ENCODE measurements at places on chromosomes 7 and 10.

- no peak for DNase-seq
Measured at GRCh38 chr7:84923348-84923747, 263.5 kb downstream of the SEMA3D start.

GRCh38 chr7:131488361-131488760 is 68.1 kb downstream of the PODXL start:
- DNase-seq = no peak

DNA sequence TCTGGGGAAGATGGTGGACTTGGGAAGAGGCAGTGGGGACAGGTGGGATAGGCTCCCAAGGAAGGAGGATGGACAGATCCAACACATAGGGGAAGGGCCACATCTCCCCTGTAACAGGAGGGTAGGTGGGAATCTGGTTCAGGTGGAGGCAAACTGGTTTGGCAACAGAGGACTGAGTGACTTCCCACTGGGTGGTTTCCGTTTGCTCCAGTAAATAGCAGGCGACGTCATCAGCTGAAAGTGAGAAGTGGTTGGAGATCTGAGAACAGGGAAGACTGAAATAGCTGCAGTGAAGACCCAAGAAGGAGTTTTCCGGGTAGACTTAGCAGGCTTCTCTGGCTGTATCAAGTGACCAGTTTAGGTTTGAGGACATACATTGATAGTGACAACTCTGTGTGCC is 504.4 kb downstream of the GALNT17 start:
- DNase-seq = no peak

DNA sequence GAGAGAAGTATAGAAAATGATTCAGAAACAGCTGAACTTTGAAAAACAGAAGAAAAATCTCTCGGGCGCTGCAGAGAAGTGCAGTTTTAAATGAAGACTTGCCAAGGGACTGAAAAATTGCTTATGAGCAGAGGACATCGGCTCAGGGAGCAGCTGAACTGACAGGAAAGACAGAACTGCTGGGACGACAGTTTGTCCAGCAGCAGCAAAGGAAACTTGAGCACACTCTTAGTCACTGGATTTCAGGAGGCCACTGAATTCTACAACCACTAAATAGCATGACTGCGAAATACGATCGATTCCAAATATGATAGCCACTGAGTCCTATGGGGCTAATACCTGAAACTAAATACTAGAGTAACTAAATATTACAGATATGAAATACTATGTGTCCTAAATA is 43.0 kb downstream of the LEP start:
- DNase-seq = no peak

DNA sequence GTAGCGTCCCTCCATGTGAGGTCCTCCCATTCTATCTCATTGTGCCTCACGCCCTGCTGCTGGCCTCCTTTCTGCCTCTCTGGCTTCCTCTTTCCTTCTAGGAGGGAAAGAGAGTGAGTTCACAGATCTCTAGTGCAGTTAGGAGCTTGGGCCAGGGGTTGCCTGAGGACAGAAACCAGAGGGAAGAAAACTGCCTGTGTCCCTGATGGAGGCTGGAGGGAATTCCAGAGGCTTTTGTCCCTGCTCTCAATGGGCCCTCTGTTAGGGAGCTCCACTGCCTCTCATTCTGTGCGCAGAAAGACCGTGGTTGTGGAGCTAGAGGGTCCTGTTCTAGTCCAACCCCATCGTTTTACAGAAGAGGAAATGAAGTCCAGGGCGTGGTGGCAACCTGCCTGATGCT is 4.6 kb downstream of the MARVELD1 start:
- DNase-seq = no peak

- no peak for DNase-seq
Measured at GRCh38 chr7:11843113-11843765, 11.2 kb upstream of the THSD7A start.

DNA sequence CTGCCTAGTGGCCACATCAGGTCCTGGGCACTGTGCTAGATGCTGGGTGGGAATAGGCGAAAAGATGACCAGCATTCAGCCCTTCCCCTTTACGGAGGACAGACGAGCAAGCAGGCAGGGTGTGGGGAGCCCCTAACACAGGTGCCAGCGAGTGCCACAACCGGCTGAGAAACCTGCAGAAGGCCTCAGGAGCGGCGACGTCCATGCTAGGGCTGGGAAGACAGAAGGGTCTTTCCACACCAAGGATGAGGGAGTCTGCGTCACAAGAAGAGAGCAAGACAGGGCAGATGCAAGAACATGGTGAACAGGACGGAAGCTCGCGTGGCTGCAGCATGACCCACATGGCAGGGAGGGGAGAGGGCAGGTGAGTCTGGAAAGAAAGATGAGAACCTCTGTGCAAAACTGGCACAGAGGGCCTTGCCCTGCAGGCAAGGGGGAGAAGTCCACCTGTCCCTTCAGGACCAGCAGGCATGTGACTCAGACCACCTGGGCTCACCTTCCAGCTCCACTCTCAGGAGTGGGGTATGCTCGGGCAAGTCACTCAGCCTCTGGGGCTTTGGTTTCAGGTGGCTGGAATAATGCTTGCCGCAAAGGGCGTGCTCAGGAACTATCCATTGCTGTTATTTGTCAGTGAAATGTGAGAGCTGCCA is 36.6 kb downstream of the KCNH2 start:
- DNase-seq = no peak

GRCh38 chr7:127253281-127254162 is 781 bp upstream of the GRM8 start:
- DNase-seq = peak; percentile 33

- DNase-seq = no peak
Measured at GRCh38 chr7:151460474-151460855, 20.5 kb upstream of the CRYGN start.

- no peak for DNase-seq
Measured at GRCh38 chr7:128189231-128189930, 51.7 kb upstream of the LEP start.

DNA sequence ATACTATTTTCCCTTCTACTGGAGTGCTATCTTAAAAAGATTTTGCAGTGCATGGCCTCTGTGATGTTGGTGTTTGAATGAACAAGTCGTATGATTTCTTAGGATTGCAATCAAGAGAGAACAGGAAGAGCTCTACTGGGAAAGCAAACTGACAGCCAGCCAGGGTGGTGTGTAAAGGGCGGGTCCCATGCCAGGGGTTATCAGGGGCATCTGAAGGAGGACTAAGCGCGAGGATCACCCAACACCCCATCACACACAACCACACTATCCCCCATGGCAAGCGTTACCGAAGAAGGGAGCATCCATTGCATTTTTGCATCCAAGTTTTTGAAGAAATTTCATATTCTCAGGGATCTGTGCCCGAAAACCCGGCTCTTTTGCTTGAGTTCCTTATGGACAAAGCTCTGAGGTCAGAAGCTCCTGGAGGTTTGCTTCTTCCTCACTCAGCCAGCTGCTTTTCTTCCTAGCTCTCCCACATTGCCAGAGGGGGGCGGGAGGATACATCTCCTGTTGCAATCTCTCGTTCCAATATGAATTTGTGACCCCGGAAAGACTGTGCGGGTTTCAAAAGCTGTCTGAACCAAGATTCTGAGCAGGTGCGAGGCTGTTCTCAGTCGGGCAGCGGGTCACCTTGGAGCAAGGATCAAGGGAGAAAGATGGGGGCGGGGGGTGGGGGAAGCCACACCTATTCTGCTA is 5.2 kb downstream of the NEUROD6 start:
- DNase-seq = no peak

GRCh38 chr7:140989068-140989467 is 25.7 kb downstream of the MRPS33 start:
- no peak for DNase-seq

DNA sequence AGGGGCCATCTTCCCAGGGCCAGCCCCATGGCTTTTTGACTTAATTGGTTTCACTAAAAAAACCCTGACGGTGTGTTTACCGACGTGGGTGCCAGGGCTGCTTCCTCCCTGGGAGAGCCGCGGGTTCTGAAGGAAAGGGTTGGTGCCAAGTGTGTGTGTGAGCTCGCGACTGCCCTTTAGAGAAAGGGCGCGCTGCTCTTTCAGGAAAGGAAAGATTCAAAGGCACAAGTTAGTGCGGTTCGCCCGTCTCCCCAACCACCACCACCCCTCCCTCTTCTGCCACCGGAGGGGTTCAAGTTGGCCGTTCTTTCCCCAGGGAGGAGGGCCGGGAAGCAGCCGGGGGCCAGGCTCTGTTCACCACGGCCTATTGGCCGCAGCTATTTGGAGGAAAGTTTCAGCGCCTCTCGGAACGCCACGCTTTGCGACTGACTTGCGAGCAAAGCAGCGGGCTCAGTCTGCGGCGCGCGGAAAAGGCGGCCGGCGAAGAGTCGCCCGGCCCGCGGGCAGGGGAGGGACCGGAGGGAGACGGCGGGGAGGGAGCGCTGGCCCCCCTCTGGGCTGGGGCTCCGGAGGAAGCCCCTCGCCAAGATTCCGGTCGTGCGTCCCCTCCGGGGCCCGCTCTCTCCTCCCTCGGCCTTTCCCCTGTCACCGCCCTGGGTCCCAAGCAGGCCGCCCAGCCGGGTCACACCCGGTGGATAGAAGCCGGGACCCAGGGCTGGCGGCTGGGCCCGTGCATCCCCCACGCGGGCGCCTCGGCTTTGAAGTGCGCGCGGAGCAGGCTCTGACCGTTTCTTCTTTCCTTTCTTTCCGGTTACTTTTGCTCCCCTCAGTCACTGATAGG is 165.9 kb upstream of the PPP1R3A start:
- peak; percentile 13 for DNase-seq

- DNase-seq = no peak
Measured at GRCh38 chr7:147183276-147183675, 1066.7 kb downstream of the CNTNAP2 start.

- no peak for DNase-seq
Measured at GRCh38 chr10:36198322-36198721, 556.2 kb upstream of the FZD8 start.

- peak; percentile 88 for DNase-seq
Measured at GRCh38 chr10:103772096-103772845, 83.1 kb downstream of the SH3PXD2A start.

DNA sequence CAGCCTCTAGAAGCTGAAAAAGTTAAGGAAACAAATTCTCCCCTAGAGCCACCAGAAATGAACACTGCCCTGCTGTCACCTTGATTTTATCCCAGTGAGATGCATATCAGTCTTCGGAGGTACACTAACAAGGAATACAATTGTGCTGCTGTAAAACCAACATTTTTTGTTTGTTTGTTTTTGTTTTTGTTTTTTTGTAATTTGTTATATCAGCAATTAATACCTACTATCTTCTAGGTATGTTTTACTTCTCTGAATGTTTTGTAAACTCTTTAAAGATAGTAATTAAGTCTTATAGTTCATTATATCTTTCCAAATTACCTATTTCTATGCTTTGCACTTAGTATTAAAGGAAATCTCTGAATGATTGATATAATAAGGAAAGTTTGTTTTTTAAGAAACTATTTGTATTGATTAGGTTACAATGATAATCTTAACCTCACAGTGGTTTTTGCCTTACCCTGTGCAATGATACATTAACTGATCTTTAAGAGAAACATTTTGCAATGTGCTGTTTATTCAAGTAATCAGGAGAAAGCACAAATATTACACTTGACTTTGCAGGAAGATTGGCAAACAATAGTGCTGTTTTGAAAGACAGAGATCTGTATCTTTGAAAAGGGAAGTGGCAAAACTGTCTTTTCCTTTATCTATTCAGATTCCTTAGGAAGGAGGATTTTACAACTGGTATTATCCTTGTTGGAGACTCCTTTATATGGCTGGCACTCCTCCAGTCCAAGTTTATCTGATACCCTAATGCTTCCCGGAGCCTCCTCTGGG is 11.3 kb upstream of the HGF start:
- DNase-seq = no peak

DNA sequence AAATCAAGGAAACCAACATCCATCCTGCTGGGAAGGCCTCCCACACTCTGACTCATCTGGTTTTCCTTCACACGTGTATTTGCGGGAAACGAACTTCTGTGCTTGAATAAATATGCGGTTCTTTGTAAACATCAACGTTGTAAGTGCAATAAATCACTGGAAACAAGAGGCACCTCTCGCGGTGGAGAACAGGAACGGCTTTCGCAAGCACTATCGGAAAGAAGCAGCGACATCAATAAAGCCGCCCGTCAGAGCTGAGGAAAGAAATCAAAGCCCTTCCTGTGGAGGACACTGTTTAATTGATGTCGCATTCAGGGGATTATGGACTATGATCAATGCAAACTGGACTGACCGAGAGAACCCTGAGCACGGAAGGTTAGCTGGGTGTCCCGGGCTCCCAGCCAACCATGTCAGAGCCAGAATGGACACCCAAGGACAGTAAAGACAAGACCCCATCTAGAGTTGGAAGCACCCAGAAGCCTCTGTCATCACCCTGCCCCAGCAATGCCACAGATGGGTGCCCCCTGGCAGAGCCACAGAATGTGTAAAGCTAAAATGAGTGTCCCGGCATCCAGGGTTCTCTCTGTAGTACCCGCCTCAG is 37.6 kb downstream of the OAT start:
- DNase-seq = no peak

DNA sequence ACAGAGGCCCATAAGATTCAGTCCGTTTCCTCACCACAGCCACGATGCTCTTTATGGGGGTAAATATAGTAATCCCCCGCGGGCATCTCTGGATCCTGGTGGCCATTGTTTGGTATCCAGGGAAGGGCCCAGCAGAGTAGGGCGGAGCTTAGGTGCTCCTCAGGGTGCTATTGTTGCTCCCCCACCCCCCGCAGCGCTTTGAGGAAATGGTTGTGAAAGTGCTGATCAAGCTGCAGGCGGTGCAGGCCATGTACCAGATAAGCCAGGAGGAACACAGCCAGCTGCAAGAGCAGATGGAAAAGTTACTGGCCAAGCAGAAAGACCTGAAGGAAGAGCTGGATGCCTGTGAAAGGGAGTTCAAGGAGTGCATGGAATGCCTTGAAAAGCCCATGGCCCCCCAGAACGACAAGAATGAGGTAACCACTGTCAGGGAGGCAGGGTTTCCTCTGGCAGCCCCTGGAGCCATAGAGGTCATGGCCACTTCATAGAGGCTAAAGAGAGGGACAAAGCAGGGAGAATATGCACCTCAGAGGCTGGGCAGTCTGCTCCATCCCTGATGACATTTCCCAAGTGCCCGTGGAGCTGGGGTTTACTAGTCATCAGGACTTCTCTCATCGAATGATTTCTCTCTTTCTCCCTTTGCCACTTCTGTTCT is 17.6 kb upstream of the FLNC start:
- DNase-seq = no peak

DNA sequence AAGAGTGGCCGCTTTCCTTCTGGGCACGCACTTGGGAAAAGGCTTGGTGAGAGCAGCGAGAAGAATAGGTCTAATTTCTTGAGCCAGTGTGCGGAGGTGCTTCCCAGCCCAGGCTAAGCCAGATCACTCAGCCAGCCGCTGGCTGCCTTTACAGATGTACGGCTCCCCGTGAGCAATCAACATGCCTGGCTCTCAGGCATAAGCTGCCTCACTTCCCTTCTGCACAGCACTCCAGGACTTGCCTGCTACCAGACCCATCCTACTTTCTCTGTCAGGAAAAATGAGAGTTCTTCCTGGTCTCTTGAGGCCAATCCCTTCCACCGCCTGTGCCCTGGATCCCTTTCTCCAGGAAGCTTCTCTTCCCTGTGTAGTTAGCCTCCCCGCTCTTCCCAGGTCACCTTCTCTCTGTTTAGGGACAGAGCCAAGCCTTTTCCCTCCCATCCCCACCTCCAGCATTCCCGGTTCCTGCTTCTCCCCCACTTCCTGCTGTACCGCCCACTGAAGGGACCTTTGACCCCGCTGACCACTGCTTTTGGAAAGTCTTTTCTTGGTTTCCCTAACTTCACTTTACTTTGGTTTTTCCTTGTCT is 1.1 kb upstream of the ACTR3C start:
- peak; percentile 17 for DNase-seq

Measured in kidney capillary endothelial cell (primary cell).